Effector memory CD8-positive, alpha-beta T cell (primary cell): ENCODE measurements at places on chromosomes 4 and X.

DNA sequence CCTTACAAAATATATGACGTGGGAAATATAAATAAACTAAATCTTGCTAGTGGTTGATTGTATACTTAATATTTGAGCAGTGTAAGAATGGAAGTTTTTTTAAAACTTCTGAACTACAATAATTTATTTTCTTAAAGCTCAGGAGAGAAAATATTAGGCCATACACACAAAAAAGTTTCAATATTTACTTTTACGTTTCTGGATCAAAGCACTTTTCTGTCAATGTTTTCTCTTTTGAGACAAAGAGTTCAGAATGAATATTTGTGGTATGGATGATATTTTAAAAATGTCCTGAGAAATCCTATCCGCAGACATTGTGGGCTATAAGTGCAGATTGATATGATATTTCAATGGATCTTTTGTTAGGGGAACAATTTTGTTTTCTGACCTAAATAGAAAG lies 109.9 kb downstream of the TLL1 start:
- no peak for DNase-seq

- DNase-seq: no peak
These were observed 31.2 kb downstream of the ATG4A start for GRCh38 chrX:108122748-108123147.

GRCh38 chrX:83934220-83934619 lies 73.3 kb downstream of the CYLC1 start:
- no peak for DNase-seq

- no peak for DNase-seq
These were observed 4.2 kb upstream of the ABCG2 start for GRCh38 chr4:88162626-88163025.

- DNase-seq: no peak
These were observed 31.5 kb downstream of the CASP3 start for GRCh38 chr4:184617600-184618196.

- no peak for DNase-seq
These were observed 232.7 kb downstream of the FSTL5 start for GRCh38 chr4:161931089-161931488.

DNA sequence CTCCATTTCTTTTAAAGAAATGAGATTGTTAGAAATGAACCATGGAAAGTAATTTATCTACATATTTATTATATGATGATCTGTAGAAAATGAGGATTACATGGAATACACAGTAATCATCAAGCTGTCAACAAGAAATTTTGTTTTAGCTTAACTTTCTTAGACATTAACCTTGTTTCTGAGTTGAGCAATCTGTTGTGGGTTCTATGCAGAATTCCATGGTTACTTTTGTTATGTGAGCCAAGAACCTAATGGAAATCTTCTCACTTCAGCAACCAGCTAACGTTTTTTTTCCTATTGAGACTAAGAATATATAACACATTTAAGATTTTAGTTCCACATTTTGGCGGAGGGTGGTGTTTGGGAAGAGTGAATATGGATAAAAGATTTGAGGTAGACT lies 136.1 kb upstream of the SLC4A4 start:
- DNase-seq: no peak

- no peak for DNase-seq
These were observed 182.5 kb upstream of the GALNT7 start for GRCh38 chr4:172986114-172986513.

DNA sequence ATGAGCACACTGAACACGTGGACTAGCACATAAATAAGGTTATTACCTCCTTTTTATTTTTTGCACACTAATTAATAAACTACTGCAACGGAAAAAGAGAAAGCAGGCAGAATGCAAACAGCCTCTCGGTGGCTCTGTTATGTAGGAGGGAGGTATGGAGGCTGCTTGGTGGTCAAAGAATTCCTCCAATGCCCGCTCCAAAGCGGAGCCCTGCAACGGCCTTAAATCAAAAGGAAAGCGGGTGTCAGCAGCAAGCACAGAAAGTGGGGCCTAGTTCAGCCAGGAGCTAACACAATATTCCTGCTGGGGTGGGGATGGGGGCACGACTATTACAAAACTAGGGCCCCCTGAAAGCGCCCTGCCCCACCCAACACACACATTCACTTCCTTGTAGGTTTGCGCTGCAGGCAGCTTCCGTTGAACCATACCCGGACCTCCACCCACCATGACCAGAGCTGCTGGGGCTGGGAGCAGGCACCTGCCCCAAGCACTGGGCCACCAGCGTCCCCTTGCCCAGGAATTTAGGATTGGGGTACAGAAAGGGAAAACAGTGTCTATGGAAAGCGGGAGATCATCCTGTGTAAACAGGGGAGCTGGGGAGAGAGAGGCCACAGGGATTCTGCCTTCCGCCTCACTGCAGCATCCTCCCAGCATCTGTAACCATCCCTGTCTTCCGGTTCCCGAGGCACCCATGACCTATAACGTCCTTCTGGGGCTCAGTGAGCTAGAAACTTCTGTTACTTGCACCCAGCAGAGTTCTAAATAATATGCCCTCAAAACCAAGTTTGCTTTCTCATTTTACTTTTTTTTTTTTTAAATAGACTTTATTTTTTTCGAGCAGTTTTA lies 57.1 kb upstream of the DDX3X start:
- DNase-seq: no peak

DNA sequence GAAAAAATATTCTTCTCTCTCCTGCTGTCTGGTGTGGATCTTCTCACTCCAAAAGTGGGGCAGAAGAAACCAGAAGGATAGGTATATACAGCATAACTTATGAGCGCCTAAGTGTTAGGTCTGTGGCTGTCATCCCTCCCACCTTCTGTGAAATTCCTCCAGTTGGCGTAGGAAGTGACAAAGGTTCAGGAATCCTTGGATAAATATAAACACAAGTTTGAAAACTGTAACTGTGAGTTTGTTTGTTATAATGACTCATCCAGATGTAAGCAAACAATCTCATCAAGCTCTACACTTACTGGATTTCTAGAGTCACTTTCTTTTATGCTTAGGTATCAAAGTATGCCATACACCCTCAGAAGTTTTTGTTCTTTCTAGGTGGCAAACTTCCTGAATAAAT lies 405.2 kb downstream of the FAT4 start:
- DNase-seq: no peak

DNA sequence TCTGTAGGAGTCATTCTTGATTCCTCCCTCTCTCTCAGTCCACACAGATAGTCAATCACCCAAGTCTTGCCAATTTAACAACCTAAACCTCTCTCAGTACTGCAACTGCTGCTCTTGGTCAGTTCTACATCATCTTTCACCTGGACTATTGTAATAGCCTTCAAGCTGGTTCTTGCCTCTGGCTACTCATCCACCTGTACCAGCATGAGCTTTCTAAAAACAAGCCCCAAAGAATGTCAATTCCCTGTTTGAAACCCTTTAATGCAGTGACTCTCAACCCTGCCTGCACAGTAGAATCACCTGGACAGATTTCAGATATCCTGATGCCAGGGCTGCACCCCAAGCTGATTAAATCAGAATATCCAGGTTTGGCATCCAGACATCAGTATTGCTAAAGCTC lies 48.3 kb downstream of the VGLL1 start:
- no peak for DNase-seq

DNA sequence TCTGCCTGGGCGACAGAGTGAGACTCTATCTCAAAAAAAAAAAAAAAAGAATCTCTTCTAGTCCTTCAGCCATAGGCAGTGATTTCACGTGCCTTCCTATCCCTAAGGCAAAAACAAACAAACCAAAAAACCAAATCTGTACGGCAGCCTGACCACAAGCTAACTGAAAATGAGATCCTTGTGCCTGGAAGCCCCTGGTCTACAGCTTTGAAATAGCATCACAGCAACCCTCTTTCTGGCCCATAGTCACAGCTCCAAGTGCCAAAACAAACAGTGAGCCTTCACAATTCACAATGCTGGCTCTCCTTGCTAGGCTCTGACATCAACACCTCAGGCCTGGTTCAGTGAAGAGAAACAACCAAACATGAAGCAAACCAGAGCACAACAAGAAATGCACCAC lies 46.1 kb downstream of the TMEM150C start:
- DNase-seq: no peak

DNA sequence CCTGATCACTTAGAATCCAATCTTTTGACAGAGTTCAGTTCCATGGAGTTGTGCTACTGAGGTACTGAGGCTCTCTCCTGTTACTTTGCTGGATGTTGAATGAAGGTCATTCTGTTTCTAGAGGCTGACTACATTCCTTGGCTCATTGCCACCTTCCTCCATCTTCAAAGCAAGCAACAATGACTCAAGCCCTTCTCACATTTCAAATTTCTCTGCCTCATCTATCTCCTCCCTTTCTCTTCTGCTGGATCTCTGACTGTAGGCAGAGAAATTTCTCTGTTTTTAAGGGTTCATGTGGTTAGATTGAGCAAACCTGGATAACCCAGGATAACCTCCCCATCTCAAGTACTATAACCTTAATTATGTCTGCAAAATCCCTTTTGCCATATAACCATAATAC lies 775.4 kb downstream of the STPG2 start:
- DNase-seq: no peak

DNA sequence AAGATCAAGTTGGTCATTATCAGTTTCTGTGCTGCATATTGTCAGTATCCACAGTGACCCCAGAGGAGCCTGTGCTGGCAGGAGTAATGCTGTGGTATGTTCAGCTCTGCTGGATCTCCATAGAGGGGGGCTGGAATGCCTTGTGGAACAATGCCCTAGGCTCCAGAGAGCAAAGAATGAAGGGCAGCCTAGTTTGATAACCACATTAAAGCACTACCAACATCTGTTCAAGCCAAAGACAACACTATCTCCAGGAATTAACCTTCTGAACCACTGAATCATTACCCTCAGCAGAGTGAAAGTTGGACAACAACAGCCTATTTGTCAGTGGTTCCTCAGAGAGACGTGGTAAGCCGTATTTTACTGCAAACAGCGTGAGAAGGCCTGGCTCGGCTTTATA lies 192.3 kb upstream of the CXorf66 start:
- DNase-seq: no peak

DNA sequence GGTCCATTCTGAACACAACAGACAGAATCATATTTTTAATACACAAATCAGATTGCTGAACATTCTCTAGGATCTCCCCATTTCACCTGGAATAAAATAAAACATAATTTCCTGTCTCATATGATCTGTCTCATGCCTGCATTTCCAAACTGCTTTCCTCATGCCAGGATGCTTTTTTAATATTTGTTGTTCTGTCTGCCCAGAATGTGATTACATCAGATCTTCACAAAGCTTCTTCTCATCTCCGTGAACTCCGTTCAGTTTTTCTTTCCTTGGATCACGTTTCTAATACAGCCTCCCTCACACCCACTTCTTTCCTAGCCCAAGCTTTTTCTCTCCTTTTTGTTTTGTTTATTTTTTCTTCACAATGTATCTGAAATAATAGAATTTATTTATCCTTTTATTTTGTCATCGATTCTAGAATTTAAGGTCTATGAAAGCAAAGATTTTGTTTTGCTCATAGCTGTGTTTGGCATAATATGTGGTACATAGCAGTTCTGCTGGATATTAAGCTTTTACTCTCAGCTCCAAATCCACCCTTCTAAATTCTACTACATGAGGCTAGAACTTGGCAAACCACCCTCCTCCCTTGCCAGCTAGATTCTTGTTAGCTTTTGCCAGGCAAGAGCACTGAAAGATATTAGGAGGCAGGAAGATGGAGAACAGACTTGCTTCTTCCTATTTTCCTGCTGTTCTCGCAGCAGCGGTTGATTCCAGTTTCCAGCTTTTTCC lies 165.5 kb upstream of the SLIT2 start:
- DNase-seq: no peak

DNA sequence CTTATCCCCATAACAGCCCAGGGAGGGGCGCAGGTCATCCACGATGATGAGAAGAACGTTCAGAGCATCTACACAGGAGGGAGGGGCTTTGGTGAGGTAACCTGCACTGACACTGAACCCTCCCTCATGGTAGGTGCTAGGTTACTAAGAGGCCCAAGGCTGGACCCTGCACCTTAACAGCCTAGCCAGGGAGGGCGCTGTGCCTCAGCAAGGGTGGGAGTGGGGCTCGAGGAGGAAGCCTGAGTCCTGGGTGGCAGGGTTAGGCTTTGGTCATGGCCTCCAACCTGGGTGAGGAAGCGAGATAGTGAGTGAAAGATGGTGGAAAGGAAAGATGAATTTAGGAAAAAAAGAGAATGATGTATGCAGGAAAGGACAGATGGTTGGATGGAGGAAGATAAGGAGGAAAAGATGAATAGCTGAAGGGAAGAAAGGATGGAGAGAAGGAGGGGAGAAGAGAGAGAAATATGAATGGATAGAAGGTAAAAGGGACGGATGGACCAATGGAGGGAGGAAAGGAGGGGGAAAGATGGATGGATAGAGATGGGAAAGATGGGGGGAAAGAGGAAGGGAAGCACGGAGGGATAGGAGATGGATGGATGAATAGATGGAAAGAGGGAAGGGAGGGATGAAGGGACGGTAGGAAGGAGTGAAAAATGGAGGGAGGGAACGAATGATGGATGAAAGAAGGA lies 736 bp downstream of the IDS start:
- DNase-seq: peak; percentile 70

DNA sequence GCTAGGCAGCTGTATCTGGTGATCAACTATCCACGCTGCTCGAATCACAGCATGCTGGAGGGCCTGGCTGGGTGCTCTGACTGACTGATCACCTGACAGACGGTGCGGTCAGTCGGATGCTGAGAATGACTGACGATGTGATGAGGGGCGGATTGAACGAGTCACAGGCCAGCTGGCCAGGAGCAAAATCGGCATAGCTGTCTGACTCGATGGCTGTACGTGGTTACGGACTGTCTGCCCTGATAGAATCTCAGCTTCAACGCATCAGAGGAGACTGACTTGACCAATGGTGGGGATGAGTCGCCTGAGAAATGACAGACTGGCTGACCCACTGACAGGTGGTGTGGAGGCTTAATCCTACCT lies 1.0 kb upstream of the SUV39H1 start:
- DNase-seq: no peak

- DNase-seq: no peak
These were observed 4.8 kb downstream of the SOWAHD start for GRCh38 chrX:119763181-119763580.

GRCh38 chrX:9269134-9269533 lies 195.7 kb upstream of the TBL1X start:
- DNase-seq: no peak

GRCh38 chrX:2147928-2148327 lies 352.8 kb downstream of the DHRSX start:
- no peak for DNase-seq

GRCh38 chr4:8775751-8776355 lies 95.8 kb downstream of the HMX1 start:
- no peak for DNase-seq

DNA sequence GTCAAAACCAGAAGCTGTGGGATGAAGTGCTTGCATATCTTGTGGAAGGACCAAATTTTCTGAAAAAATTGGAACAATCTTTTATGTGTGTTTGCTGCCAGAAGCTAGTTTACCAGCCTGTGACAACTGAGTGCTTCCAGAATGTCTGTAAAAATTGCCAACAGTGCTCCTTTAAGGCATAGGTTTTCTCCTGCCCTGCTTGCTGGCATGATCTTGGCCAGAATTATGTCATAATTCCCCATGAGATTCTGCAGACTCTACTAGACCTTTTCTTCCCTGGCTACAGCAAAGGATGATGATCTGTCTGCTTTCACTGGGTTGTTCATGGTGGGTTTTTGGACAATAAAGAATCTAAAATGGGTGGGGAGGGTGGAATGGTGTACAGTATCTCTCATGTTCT lies 196.3 kb upstream of the ZCCHC13 start:
- DNase-seq: no peak

- DNase-seq: no peak
These were observed 188.7 kb upstream of the PSAPL1 start for GRCh38 chr4:7623468-7623867.
